ENCODE measurements at places on chromosomes 2 and 18.

- no peak for DNase-seq
These were observed 10.4 kb downstream of the HS6ST1 start for GRCh38 chr2:128308284-128308731.

DNA sequence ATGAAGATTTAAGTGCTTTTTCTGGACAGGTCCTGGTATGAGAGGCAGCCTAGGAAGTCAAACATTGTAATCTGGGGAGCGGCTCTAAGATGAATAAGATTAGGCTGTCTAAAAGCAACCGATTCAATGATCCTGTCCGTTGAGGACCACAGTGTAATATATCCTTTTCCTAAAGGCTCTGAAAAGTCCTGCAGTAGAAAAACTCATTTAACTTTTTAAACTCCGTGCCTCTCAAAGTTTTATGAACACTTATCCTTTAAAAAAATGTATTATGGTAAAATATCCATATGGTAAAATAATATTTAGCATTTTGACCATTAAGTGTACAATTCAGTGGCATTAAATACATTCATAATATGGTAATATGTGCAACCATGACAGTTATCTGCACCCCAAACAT, 39.8 kb downstream of the ATOH8 start:
- DNase-seq, result no peak

GRCh38 chr2:42142547-42143184, 26.5 kb upstream of the EML4 start:
- DNase-seq, result no peak

DNA sequence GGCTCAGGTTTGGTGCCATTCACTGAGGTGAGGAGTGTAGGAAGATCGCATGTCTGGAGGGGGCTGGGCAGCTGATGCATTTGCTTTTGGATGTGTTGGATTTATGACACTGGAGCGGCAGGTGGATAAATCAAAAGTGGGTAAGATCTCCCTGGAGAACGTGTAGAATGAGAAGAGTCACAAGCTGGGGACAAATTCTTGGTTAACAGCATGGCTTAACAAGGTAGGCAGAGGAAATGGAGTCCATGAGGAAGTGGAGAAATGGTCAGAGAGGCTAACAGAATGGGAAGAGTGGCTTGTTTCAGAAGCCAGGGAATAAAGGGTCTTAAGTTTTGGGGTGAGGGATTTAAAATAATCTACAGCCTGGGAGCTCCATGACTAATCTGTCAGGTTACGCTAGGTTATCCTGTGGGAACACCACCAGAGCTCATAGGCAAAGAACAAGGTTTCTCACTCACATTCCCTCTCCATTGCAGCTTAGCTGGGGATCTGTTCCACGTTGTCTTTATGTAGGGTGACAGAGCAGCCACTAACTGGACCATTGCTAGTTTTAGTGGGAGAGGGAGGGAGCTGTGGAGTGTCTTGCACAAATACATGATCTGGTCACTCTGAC, 12.8 kb downstream of the TSN start:
- no peak for DNase-seq

Measured in stimulated activated CD4-positive, alpha-beta T cell treated with anti-CD3 and anti-CD28 coated beads, Interleukin-4, amount 100 ng/mL, for 4 hours (primary cell).